ENCODE measurements at places on chromosomes 16 and 17.

- no peak for DNase-seq
Measured at GRCh38 chr16:86297866-86298757, 212.2 kb upstream of the FOXF1 start.

GRCh38 chr17:43588664-43589435 is 42.7 kb upstream of the ETV4 start:
- no peak for DNase-seq

DNA sequence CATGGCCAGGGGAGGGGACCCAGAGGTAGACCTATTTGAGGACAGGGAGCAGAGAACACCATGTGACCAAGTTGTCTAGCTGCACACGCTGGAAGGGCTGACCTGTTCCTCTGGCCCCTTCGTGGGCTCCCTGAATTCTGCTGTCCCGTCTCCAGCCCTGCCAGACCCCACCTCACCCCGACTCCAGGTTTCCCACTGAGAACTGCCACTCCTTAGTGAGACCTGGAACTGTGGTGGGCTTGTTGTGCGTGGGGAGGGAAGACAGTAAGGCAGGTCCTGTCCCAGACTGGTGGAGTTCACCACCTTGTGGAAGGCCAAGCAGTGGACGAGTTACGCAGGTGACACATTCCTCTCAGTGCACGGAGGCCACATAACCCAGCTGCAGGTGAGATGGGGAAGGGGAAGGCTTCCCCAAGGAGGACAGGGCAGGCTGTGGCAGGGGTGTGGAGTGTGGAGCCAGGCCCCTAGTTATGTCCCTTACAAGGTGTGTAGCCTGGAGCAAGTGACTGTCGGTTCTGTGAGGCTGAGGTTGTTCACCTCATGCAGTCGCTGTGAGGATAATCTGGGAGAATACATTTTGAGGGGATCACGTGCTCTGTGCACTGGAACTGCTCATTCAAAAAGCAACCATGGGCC is 54.7 kb downstream of the USP22 start:
- no peak for DNase-seq

DNA sequence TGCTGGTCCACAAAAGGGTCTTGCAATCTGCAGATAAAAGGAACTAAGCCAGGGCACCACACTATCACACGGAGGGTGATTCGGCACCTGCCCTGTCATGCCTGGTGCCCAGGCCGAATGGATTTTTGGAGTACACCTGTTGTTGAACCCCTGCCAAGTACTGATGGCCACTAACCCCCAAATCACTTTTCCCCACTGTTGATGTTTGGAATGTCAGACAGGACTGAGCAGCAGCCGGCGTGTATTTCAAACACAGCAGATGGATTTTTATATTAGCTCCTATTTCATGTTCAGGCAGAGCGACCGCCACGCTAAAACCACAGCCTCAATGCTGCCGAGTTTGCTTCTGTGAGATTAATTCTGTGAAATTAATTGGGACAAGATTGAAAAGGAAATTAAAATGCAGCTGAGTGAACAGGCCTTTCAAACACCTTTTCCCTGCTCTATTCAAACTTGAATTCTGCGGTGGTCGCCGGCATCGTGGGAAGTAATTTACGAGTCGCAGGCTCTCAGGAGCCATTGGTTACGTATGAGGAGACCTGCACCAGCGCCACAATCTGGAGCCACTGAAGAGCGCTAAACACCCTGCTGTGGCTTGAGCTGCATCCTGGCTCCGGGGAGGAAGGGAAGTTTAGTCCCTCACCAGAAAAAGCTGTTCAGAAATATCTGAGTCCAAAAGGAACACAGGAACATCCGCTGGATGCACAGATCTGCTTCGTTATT is 48.5 kb downstream of the SNX11 start:
- DNase-seq, result peak; percentile 42

DNA sequence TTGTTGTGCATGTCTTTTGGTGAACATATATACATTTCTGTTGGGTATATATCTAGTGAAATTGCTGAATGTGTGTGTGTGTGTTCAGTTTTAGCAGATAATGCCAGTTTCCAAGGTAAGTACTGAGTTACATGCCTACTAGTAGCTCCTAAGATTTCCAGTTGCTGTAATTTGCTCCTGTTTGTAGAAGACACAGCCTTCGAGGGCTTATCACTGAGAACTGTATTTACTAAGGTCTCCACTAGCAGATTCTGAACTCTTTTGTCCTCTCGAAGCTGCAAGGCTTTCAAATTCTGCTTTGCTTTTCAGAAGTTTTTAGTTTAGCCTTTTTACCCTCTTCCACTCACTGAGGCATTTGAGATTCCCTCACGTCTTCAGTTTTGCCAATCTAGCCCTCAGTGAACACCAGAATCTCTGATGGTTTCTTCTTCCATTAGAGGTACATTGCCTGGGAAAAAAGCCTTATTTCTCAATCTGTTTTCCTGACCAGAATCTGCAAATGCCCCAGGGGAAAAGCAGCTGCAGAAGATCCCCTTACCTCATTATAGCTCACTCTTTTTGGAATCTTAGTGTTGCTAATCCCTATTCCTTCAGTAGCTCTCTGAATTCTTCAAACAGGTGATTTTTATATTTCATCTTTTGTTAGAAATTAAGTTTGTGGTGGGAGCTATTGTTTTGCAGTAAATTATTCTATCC is 52.9 kb downstream of the NF1 start:
- peak; percentile 35 for DNase-seq

GRCh38 chr17:62098623-62099231 is 33.6 kb upstream of the MED13 start:
- DNase-seq, result no peak

GRCh38 chr17:74523308-74523707 is 8.0 kb downstream of the CD300LB start:
- no peak for DNase-seq

DNA sequence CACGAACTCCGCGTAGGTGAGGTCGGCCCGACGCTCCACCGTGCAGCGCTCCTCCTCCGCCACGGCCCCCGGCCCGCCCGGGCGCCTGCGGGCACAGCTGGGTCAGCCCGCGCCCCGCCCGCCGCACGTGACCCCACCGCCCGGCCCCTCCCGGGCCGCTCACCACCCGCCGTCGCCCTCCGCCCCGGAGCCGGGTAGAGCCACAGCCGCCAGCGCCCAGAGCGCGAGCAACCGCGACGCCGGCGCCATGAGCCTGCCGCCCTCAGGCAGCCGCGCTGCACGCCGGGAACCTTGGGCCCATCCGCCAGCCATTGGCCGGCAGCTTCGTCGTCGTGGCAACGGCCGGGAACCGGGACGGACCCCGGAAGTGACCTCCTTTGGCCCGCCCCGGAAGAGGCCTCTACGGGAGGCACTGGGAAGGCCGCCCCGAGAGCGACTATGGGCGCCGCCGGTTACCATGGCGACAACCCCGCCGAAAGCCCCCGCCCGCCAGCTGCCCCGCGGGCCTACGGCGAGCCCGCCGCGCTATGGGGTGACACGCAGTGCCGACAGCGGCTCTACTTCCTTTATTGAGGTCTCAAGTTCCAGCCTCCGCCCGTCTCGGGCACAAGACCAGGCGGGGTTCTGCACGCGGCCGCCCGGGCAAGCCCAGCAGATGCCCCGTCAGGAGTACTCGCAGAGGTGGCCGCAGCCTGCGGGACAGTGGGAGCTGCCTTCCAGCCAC is at the start of gene JMJD8:
TSS of gene JMJD8 (minus strand) at position 264 of the 724 bp plus-strand sequence. CDS start at position 249, 15 bp downstream.
- peak; percentile 97 for DNase-seq

GRCh38 chr17:73315471-73315870 is 3.7 kb upstream of the CDC42EP4 start:
- DNase-seq, result no peak

DNA sequence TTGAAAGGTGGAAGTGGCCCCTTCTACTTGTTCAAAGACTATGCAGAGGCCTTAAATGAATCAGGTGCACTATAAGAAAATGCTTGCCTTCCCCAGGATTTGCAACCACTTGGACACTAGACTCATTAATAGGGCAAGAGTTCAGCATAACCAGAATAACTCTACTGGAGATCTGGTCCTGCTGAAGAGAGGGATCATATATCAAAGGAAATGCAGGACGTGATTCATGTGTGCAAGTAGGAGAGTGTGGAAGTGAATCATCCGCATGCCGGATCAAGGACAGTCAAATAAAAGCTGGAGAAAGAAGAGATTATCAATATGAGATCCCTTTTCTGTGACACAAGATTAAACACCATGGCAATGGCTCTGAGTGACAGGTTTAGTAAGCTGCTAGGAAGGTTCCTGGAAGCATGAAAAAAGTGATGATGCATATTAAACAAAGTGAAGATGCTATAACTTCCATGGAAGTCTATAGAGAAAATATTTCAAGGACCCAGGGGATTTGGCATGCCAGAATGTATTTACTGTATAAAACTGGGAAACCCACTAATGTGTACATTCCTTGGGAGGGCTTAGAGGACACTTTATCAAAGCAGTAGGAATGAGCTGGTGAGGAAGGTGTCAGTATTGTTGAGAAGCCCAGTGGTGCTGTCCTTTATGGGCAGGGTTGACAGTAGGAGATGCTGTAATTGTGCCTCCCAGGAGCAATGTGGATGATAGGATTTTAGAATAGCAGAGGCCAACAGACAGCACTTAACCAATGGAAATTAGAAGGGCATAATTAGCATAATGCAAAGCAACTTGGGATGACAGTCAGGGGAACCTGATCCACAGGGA is 133.1 kb downstream of the ABCA8 start:
- no peak for DNase-seq

DNA sequence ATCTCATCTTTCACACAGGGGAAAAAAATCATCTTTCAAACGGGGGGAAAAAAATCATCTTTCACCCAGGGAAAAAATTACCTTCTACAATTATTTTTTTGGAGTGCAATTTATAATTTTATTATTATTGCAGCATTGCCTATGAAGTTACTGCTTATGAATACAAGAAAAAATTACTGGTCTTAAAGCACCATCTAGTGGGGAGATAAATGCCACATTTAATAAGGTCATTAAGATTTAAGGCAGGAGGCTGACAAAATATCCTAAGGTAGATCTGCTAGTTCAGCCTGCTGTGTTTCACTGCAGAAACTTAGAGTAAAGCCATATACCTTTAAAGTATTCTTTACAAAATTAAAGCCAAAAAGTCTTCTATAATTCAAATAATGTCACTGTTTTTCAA is 13.7 kb downstream of the SHCBP1 start:
- DNase-seq, result peak; percentile 21

- peak; percentile 56 for DNase-seq
Measured at GRCh38 chr17:37301288-37301687, 74.5 kb upstream of the C17orf78 start.

GRCh38 chr17:61519754-61520440 is 67.7 kb downstream of the TBX4 start:
- no peak for DNase-seq

DNA sequence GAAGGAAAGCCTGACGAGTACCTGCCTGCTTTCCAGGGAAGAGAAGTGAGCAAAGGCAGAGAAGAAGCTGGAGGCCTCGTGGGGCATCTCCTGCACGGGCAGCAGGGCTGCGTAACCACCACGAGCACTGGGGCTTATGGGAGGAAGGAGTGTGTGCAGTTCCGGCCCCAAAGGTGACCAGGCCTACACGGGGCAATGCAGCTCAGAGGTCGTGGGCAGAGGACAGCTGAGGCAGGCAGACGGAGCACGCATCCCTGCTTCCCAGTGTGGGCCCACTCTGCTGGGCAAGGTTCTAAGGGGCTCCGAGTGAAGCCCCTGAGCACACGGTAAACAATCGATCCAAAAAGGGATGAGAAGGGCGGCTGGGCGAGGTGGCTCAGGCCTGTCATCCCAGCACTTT is 109.7 kb downstream of the ANKRD11 start:
- DNase-seq, result no peak

GRCh38 chr16:49972280-49972679 is 52.7 kb upstream of the CNEP1R1 start:
- no peak for DNase-seq

GRCh38 chr17:7237266-7237760 is 1.9 kb downstream of the PHF23 start:
- DNase-seq, result no peak

GRCh38 chr17:8300627-8301242 is 5.5 kb upstream of the SLC25A35 start:
- DNase-seq, result peak; percentile 86

DNA sequence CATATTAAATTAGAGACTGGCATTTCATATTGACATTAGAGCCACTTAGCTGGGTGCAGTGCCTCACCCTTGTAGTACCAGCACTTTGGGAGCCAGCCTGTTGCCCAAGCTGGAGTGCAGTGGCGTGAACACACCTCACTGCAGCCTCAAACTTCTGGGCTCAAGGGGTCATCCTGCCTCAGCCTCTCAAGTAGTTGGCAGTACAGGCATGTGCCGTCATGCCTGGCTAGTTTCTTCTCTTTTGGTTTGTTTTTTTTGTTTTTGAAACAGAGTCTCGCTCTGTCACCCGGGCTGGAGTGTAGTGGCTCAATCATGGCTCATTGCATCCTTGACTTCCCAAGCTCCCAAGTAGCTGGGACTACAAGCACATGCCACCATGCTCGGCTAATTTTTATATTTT is 8.7 kb downstream of the PPM1E start:
- DNase-seq, result no peak

DNA sequence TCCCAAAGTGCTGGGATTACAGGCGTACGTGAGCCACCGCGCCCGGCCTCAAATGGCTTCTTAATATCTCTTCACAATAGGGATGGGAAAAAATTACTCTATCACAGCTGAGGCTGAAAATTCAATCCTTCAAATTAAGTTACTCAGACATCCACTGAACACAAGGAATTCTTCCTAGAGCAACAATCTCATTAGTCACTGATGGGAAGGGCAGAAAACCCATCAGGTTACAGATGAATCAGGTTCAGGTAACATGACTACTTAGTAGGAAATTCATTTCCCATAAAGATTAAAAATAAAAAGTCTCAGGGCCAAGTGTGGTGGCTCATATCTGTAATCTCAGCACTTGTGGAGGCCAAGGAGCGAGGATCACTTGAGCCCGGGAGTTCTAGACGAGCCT is 42.5 kb upstream of the ABR start:
- no peak for DNase-seq

GRCh38 chr17:19292377-19292711 is 55.2 kb downstream of the EPN2 start:
- no peak for DNase-seq

DNA sequence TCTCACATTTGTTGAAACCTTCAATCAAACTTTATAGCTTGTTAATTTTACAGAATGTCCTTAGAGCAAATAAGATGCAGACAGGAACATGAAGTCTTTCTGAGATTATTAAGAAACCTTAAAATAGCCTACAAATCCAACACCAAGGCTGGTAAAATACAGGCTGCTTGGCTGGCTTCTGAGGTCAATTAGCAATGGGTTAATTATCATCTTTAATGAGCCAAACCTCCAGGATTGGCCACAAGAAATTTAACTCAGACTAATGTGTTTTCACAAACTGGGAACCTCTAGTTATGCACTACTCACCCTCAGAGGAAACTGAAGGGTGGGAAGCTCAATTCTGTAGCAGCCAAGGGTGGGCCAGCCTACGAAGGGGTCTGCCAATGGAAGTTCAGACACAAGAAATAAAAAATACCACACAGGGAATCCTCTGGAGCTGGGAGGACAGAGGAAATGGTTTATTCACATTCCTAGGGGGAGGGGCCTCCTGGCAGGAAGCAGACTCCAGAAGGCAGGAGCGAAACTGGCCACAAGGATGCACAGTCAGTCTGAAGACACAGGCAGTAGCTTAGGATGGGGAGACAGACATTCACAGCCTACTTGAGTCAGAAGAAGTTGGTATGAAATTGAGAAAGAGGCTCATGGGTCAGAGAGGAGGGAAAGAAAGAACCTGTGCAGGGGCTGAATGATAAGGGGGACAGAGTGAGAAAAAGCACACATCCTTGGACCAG is 36.1 kb downstream of the HIC1 start:
- DNase-seq, result peak; percentile 90

- DNase-seq, result no peak
Measured at GRCh38 chr16:84826558-84826941, 6.8 kb downstream of the CRISPLD2 start.

All from mesendoderm (in vitro differentiated cells).